ENCODE measurements at places on chromosomes 7 and 10.

DNA sequence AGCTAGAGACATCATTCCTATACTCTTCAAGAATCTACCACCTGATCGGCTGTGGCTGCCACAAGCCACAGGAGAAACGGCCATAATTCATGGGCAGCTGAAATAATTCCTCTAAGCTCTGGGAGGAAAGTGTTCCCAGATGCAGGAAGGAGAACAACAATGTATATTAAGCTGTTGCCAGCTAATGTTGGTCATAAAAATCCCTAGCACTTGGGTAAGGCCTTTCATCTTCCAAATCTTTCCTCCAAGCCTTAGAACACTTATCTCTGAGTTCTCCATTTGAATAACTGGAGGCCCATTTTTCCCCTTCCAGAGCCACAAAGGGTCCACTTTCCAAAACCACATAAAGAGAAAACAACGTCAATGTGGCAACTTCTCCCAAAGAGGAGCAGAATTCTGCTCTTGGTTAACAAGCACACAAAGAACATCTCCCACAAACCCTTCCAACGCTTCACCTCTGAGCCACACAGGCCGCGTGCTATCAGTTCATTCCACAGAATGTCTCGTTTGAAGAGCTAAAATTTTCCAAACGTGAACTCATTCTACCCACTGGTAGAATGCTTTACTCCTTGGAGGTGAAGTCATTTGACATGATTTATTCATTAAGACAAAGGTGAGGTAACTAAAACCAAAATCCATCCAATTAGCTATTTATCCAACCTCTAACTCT is 11.2 kb downstream of the KCNMA1 start:
- no peak overlapping the region for H3K4me3 ChIP-seq
- no peak overlapping the region for H3K27ac ChIP-seq
- DNase-seq: no peak
- no peaks in the 10 kb centered on the region for H3K4me1 ChIP-seq

GRCh38 chr7:131859147-131859821 is 302.9 kb upstream of the PODXL start:
- H3K36me3 ChIP-seq: no peaks in the 10 kb centered on the region
- H3K27me3 ChIP-seq: peaks cover 6% of the 10 kb centered on the region
- H3K4me3 ChIP-seq: no peak overlapping the region
- H3K27ac ChIP-seq: no peak overlapping the region
- H3K4me1 ChIP-seq: no peaks in the 10 kb centered on the region
- peak; percentile 52 for DNase-seq

DNA sequence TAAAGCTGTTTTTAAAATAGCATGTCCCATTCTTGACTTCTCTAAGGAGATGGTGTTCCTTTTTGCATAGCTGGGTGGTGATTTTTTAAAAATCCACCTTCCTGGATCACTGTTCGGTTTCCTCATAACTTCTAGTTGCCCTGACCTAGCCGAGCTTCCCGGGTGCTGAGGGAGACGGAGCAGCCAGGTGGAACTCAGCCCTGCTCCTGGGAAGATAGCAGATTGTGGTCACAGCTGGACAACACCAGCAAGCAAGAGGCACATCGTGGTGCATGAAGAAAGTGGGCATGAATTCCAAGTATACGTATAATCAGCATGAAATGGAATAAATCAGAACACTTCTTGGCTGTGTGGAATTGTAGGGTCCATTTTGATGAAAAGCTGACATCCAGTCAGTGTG is 73.5 kb upstream of the RSU1 start:
- no peaks in the 10 kb centered on the region for H3K27me3 ChIP-seq
- H3K36me3 ChIP-seq: no peaks in the 10 kb centered on the region

DNA sequence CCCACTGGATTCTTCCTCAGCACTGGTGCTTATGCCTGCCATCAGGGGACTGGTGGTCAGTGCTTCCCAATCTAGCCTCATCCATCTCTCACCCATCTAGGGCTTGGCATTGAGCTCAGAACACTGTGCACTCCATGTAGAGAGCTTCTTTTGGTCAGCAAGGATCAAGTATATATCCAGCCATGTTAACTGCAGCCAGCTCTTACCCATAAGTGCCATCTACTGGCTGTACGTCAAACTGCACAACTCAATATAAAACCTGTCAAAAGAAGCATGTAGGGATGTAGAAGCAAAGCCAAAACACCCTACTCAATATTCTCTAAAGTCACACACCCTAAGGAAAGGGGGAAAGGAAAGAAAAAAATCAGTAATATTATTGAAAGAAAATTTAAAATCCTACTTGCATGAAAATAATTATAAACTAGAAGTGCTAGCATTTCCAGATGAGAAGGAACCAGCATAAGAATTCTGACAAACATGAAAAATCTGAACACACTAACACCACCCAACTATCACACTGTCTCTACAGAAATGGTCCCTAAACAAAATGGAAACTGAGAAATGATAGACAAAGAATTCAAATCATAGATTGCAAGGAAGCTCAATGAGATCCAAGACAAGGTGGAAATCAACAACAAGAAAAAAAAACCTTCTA is 531.1 kb upstream of the STEAP1 start:
- no peak overlapping the region for H3K4me3 ChIP-seq
- H3K36me3 ChIP-seq: 0 out of 2 replicates have a peak, but pooled peaks cover 4% of the 10 kb centered on the region
- no peaks in the 10 kb centered on the region for H3K27me3 ChIP-seq
- peaks cover 19% of the 10 kb centered on the region for H3K4me1 ChIP-seq
- peak overlapping the region; percentile 67 for H3K27ac ChIP-seq
- DNase-seq: peak; percentile 57

DNA sequence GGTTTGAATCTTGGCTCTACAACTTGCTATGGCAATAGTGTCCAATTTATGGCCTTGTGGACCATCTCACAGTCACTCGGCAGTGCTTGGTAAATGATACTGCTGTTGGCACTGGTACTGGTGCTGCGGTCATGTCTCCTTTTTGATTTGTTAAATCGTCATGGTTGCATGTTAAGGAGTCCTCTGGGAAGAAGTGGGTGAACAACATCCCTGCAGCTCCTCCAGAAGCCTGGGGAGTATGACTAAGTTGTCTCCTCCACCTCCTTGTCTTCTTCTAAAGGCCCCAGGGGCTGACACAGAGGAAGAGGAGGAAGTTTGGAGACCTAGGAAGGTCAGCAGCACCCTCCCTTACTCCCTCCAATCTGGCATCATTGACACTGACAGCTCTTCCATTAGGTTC is 8.5 kb downstream of the ITPRIP start:
- no peak overlapping the region for H3K4me3 ChIP-seq
- peaks cover 11% of the 10 kb centered on the region for H3K36me3 ChIP-seq
- H3K27me3 ChIP-seq: no peaks in the 10 kb centered on the region
- DNase-seq: no peak
- peak overlapping the region; percentile 66 for H3K27ac ChIP-seq

GRCh38 chr10:26981232-26981824 is 119.0 kb downstream of the ANKRD26 start:
- no peak for DNase-seq
- no peaks in the 10 kb centered on the region for H3K4me1 ChIP-seq
- no peak overlapping the region for H3K27ac ChIP-seq
- H3K36me3 ChIP-seq: no peaks in the 10 kb centered on the region
- H3K27me3 ChIP-seq: no peaks in the 10 kb centered on the region

Measured in DND-41 (cell line).